ENCODE measurements at places on chromosomes 7 and 10.

DNA sequence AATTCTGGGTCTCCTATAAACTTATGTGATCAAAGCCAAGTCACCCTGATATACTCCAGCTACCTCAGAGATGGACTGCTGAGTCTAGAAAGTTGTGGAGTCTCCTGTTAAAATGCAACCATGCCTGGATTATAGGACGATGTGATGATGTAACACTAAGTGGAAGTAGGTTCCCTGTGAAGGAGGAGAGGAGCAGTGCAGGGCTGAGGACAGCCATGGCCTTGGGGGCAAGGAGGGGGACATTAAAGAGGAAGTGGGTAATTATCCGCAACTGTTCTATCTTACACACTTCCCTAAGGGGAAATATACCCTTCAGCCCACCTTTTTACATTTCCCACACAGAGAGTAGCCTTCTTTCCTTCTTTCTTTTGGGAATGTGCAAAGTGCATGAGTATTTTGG lies 63.8 kb downstream of the MTPN start:
- no peak for DNase-seq

DNA sequence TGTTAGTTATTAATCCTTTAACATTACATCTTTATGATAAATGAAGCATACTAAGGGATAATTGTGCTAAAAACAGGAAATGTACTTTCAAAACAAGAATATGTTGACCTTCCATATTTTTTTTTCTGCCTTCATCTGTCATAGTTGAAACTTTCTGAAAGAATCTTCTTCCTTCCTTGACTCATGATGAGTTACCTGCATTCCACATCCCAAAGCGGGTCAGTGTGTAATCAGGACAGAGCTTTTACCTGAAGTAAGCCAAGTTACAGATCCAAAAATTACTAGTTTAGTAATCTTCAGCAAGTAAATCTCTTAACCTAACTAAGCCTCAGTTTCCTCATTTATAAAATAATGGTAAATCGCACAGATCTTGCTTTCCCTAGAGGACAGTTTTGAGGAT lies 13.4 kb upstream of the ARL4A start:
- DNase-seq, result no peak

DNA sequence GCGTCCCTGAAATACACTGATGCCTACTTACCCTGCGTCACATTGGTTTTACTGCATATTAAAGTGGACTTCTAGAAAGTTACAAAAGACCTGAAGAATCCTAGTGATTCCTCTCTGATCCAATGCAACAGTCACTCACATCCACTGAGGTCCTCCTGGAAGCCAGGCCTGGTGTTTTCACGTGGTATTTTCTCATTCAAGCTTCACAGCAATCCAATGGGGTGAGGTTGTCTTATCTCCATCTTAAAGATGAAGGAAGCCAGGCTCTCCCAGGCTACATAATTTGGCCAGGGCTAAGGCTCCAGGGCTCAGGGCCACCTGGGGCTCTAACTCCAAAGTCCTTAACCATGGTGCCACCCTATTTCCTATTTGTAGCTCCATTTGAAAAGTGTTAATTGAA lies 126.3 kb upstream of the SFMBT2 start:
- DNase-seq, result no peak

- DNase-seq, result peak; percentile 37
Observed at GRCh38 chr7:142771353-142771723, 568 bp downstream of the PRSS2 start.

GRCh38 chr10:112898540-112899390 lies 51.3 kb upstream of the TCF7L2 start:
- DNase-seq, result no peak

- DNase-seq, result no peak
Observed at GRCh38 chr10:31549896-31550295, 230.9 kb downstream of the ZEB1 start.

DNA sequence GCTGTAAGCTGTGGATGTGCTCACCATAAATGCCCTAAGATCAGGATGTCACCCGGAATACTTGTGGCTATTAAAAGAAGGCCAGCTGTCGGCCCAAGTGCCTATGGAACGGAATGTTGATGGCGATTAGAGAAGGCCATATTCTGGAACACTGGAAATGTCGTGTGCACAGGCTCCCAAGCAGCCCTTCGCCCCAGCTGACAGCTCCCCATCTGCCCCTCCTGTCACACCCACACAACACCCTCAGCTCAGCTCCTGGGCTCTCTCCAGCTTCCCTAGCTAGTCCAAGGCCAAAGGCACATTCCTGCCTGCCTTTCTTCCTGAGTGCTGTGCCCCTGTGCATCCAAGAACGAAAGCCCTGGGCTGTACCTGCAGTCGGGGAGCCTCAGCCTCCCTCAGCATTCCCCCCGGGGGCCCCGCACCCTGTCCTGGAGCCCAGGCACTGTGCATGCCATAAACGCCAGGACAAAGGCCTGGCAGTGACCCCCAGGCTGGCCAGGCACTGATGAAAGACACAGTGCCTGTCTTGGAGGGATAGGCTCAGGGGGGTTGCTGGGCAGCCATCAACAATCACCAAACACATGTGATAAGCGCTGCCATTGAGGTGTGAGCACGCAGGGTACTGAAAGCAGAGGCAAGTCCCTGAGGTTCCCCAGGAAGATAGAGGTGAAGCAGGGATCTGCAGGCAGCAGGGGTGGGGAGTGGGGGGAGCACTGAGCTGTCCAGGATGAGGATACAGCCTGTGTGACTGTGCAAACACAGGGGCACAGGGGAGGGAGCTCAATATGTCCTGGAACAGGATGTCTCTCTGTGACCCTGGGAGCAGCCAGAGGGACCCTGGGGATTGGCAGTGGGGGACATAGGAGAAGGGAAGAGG lies 3.7 kb upstream of the LDB3 start:
- no peak for DNase-seq

DNA sequence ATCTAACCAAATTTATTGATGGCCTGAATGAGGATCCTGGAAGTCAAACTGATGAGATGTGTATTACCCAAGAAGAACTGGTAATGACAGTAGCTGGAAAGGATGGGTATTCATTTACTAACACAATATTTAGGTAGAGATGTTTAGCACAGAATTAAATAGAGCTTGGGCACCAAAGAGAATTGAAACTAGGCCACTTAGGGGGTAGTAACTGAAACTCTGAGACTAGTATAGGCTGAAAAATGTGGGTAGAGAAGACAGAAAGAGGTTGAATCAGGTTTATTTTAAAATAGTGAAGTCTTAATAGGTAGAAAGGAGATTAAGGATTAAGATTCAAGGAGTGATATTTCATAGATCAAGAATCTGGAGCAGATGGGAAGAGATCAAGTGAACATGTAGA lies 155.8 kb downstream of the MLLT10 start:
- DNase-seq, result no peak

- DNase-seq, result no peak
Observed at GRCh38 chr10:71467569-71468362, 71.0 kb downstream of the CDH23 start.

- DNase-seq, result no peak
Observed at GRCh38 chr7:2403718-2404648, 572 bp downstream of the CHST12 start.

DNA sequence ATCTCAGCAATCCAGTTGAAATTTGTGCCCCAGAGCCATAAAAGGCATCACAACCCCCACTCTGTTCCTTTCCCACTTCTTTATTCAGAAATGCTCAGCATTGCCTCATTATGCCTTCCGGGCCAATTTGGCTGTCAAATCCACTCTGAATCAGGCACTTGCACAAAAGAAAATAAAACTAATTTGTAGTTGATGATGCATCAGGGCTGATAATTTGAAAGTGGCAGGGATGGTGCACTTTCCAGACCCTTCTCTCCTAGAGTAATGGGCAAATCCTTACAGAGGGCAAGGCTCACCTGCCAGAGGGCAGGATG lies 147.9 kb upstream of the PDE1C start:
- no peak for DNase-seq

GRCh38 chr7:74343281-74344131 lies 54.3 kb downstream of the CLIP2 start:
- no peak for DNase-seq

- DNase-seq, result no peak
Observed at GRCh38 chr10:92264249-92264648, 26.6 kb downstream of the CPEB3 start.

GRCh38 chr7:37439653-37440026 lies 9.0 kb downstream of the ELMO1 start:
- DNase-seq, result no peak

- no peak for DNase-seq
Observed at GRCh38 chr7:17056491-17057142, 174.8 kb upstream of the AGR3 start.

DNA sequence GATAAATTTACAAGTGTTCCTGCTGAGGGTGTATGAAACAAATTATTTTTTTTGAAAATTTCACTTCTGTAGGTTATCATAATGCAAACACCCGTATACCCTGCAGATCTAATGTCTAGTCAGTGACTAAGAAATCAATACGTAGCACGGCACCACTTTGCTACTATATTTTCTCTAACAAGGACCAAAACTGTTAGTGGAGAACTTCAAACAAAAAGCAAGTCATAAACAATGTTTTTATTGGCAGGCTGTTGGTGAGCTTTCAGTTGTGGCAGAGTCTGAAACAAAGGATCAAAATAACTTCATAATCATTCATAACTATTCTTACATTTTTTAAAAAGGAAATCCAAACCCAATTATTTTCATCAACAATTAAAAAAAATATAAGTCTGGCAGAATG lies 11.8 kb downstream of the SEM1 start:
- DNase-seq, result no peak

GRCh38 chr7:112206991-112207592 lies 597 bp downstream of the ZNF277 start:
- DNase-seq, result no peak

DNA sequence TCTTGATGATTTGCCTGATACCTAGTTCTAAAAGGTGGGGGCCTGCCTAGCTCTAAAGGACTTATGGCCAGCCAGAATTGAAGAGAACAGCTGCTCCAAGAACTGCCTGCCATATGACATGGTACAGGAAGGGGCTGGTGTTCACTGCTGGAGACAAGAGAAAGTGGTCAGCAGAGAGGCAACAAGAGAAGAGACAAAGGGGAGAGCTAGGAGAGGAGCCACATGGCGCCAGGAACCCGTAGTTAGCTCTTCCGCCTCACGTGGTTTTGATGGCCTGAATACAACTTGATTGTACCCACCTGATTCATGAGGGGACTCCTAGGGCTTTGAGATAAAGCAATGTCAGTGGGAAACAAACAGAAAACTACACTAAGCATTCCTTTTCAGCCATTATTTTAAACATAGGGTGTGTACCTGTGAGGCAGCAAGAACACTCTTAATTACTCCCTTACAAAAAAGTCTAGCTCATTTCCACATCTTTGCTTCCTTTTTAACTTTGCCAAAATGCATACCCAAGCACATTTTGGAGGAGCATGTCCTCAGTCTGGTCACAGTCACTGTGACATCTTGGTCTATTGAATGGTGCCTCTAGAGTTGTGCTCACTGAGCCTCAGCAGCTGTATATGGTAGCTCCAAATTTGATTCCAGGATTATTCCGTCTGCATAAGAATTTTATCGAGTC lies 71.6 kb downstream of the CCDC71L start:
- no peak for DNase-seq
